ENCODE measurements at places on chromosomes 3 and 15.

DNA sequence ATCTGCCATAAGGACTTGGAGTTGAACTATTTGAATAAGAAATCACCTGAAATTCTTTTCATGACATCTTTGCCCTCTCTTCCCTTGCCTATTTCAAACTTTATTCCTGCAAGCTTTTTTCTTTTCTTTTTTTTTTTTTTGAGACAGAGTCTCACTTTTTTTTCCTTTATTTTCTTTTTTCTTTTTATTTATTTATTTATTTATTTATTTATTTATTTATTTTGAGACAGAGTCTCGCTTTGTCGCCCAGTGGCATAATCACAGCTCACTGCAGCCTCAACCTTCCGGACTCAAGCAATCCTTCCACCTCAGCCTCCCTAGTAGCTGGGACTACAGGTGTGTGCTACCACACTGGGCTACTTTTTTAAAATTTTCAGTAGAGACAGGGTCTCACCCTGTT, 369.3 kb upstream of the ATP11B start:
- DNase-seq, result no peak

DNA sequence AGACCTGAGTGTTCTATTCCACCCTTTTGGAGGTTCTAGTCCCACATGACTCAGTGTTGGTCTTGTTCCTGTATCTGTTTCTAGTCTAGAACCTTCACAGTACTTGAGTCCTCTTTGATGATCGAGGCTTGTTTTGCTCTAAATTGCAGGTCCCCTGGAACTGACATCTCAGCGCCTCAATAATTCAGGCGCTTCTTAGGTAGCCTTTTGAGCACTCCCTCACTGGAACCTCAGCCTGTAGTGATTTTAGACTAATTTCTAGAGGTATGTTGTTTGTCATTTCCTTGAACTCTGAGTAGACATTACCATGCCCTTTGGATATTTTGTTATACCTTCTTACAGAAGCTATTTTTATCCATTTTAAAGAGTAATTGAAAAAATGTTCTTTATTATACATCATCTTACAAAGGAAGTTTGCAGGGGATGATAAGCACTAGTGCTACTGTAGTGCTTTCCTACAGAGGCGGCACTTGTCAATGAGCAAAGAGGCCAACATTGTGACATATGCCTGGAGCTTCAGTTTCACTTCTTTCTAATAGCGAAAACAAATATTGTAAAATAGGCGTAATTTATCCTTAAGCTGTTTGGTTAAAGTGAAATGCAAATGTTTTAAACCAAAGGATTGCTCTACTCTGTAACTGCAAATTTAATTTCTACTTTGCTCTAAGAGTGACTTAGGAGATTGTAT, 75.7 kb downstream of the EFL1 start:
- no peak for DNase-seq

DNA sequence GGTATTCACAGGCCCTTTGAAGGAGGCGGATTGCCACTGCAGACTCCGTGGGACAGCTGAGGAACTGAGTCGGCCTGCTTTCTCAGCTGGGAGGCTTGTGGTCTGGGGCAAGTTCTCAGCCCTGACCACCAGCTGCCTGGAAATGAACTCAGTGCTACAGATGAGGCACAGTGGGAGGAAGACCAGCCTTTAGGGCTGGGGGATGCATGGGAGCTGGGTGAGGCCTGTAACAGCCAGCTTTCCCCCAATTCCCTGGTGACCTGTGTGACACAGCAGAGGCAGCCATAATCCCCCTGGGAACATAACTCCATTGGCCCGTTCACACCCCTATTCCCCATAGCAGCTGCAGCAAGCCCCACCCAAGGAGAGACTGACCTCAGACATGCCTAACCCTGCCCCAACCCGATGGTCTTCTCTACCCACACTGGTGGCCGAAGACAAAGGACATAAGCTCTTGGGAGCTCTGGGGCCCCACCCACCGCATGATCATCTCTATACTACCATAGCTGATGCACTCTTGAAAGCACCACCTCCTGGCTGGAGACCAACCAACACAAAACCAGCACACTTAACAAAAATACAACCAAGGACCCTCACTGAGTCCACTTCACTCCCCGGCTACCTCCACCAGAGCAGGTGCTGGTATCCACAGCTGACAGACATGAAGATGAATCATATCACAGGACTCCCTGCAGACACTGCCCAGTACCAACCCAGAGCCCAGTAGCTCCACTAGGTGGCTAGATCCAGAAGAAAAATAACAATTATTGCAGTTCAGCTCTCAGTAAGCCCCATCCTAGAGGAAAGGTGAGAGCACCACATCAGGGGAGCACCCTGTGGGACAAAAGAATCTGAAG, 24.9 kb downstream of the ZMAT3 start:
- no peak for DNase-seq

- DNase-seq, result no peak
Measured at GRCh38 chr3:30672959-30673358, 66.6 kb downstream of the TGFBR2 start.

DNA sequence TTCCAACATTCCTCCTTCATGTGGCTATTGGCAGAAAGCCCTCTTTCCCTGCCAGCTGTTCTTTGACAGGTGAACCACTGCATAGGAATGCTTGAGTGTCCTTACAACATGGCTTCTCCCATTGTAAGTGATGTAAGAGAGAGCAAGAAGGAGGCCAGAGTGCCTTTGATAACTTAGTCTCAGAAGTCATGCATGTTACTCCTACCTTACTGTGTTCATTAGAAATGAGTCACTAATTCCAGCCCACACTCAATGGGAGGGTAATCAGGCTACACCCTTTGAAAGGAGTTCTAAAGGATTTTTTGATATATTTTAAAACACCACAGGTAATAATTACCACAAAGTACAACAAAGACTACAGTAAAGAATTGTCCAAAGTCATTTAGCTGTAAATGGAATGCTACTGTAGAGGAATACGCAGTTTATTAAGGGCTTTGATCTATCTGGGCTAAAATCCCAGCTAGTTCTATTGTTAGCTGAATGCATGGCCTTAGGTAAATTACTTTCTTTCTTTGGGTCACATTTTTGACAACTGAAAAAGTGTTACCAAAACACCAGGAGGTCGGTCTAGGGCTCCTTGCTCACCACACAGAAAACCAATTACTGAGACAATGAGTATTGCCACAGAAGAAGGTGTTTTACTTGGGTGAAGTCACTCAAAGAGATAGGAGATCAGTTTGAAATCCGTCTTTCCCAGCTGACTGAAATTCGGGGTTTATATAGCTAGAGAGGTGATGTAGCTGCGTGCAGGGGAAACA, 154.9 kb downstream of the GRM7 start:
- no peak for DNase-seq

DNA sequence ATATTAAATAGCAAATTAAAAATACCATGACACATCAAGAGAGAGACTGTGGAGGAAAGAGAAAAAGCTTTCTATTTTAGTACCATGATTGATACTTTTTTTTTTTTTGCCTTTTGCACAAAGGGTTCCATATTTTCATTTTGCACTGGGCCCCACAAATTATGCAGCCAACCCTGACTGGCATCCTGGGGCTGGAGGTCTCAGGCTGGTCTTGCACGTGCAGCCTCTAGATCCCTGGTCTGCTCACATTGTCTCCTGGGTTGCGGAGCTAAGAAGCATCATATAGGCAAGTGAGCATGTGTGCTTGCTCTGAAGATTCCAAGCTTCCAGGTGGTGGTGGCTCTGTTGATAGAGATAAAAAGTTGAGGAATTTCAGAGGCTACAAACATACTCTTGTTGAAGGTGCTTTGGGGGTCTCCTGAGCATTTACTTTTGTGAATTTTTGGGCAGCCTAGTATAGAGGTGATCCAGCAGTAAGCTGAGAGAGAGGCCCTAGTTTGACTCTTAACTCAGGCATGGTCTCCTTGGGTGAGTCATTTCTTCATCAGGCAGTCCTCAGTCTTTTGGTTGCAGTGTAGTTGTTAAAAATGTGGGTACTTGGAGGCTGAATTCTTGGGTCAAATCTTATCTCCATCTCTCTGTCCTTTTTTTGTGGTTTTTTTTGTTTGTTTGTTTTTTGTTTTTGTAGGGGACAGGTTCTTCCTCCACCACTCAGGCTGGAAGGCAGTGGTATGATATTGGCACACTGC, 31.3 kb downstream of the SMAD3 start:
- no peak for DNase-seq

DNA sequence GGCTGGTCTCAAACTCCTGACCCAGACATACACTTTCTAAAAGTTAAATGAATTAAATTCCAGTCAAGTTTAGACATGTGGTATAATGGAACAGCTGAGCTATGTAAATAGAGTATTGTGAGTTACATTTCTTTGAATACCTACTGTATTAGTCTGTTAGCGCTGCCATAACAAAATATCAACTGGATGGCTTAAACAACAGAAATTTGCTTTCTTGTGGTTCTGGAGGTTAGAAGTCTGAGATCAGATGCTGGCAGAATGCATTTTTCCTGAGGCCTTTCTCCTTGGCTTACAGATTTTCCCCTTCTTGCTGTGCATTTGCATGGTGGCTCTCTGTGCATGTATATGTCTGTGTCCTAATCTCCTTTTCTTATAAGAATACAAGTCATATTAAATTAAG, 101.5 kb upstream of the TGFBR2 start:
- DNase-seq, result no peak

GRCh38 chr3:177820683-177821316, 623.5 kb upstream of the TBL1XR1 start:
- no peak for DNase-seq

- DNase-seq, result no peak
Measured at GRCh38 chr3:128548021-128548420, 55.0 kb upstream of the GATA2 start.

DNA sequence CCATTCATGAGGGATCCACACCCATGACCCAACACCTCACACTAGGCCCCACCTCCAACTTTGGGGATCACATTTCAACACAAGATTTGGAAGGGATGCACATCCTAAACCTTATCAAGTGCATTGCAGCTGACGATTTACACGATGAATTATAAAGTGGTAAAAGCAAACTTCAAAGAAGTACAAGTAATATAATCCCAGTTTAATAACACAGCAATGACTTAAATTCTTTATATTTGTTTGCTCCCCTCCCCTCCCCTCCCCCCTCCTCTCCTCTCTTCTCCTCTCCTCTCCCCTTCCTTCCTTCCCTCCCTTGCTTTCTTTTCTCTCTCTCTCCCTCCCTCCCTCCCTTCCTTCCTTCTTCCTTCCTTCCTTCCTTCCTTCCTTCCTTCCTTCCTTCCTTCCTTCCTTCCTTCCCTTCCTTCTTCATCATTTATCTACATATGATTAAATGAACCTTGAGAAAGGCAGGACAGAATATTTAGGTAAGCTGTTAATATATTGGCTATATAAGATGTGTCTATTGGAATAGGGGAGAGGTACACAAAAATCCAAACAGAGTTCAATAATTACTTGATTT, 46.3 kb upstream of the CLSTN2 start:
- DNase-seq, result no peak

DNA sequence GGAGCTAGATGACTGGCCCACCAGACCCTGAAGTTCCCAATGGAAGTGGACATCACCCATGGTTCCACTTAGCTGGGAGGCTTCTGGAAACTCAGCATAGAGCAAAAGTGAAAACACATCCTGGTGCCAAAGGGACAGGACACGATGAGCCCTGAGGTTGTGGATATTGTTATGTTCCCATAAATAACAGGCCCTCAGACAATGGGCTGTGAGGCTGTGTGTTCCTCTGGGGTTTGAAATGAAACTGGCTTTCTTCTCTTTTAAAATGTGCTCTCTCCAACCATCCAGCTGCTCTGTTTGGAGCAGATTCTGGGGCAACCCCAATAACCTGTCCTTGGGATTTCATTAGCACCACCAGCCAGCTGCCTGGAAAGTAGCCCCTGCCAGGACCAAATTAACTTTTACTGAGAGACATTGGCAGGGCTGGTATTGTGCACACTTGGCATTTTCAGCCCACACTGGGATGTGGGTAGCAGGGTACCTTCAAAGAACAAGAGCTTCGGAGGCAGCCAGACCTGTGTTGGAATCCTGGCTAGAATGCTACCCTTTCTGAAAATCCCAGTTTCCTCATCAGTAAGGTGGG, 97.5 kb downstream of the DNAJB8 start:
- no peak for DNase-seq

Measured in GM12891 (cell line).